ENCODE measurements at places on chromosomes 2 and 18.
A peak's percentile ranks its signal among the peaks of the same experiment; 100 is the strongest.

DNA sequence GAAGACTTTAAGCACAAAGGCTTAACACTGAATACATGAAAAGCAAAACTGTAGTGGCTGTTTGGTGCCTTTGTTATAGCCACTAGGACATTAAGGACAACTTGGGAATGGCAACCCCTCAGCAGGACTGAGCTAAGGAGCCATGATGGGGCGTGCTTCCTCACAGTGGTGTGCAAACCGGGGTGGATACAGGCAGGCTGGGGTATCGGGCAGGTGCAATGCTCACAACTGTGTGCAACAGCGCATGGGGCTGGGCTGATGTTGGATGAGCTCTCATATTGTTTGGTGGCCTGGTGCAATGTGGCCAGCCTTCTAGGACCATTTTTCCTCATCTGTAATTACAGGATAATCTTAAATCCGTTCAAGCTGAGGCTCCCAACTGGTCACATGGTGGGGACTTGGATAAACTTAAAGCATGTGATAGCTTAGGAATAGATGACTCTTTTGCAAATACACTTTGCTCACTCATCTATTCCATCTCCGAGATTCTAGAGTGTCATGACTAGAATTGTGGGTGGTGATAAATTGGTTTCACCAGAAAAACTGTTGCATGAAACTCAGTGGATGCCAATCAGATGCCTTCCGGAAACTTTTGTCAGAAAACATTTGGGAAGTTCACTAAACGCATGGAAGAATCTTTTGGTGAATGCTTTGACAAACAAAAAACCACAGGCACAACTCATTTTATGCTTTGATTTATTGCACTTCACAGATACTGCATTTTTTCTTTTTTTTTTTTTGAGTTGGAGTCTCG lies 116.5 kb downstream of the PXDN start:
- DNase-seq, result no peak

GRCh38 chr2:131658769-131659131 lies 131.1 kb downstream of the CCDC74A start:
- no peak for DNase-seq

DNA sequence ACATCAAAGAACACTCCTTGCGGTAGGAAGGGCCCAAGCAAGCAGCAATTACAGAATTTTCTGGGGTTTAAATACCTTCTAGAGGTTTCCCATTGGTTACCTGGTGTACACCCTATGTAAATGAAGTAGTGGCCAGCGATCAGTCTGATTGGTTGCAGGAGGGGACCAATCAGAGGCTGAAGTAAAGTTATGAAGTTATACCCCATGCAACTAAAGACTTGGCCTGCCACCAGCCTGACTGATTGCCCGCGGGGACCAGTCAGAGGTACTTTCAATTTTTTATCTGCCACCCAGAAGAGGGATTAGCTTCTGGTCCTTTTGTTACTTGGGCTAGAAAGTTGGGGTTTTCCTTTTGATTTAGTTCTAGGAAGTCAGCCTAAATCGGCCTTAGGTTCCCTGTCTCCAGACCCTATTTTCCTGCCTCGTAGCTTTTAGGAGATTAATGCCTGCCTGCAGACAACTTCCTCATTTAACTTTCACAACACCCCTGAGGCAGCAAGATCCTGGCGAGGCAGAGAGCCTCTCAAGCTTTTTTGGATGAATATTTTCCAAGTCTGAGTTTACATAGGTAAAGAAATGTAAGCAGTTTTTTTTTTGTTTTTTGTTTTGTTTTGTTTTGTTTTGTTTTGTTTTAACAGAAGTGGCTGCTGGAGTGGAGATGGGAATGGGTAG lies 1.5 kb upstream of the DGUOK start:
- DNase-seq, result no peak

- DNase-seq, result no peak
Measured at GRCh38 chr2:218128781-218129457, 3.1 kb downstream of the CXCR2 start.

GRCh38 chr2:205115511-205115910 lies 566.8 kb upstream of the NRP2 start:
- no peak for DNase-seq

DNA sequence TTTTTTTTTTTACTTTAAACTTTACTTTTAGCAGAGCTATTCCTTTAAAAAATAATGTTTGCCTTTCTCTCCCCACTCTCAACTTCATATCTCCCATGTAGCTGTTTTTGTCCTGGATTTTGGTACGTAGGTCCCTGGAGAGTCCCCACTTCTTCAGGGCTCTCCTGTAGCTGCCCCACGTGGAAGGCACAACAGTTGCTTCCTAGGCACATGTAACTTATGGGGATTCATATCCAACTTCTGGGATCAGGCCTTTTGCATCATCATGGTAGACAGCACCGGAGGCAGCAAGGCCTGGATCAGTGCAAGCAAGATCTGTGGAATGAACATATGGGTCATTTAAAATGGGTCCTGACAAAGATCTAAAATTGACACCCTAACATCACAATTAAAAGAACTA lies 95.7 kb downstream of the ACAA2 start:
- DNase-seq, result no peak

GRCh38 chr2:25286025-25286400 lies 55.7 kb downstream of the DNMT3A start:
- DNase-seq, result peak; percentile 83

DNA sequence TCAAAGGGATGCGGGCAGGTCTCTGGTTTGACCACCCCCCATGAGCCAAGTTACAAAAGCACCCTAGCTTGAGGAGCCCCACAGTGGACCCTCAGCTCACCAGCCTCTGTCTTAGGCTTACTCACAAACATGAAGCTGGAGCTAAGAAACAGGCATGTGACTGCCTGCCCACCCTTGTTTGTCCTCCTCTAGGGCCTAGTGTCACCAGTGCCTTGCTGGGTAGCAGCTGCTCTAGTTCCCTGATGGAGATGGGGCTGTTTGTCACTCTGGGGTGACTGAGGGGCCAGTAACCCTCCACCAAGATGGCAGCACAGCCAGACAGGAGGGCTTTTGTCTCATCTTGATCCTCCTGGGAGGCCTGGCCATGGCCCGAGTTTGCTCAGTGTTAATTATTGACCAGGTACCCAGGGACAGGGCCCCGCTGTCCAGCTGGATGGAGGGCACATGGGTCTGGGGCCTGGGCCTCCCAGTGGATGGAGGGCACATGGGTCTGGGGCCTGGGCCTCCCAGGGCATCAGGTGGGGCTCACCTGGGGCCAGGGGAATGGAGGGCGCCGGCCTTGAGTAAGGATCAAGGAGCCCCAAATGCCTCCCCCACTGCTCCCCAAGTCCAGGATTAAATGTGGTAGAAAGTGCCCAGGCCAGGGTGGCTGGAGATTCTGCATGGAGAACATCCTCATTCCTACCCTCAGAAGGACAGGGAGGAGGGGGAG lies 185.9 kb upstream of the HAAO start:
- DNase-seq, result no peak

DNA sequence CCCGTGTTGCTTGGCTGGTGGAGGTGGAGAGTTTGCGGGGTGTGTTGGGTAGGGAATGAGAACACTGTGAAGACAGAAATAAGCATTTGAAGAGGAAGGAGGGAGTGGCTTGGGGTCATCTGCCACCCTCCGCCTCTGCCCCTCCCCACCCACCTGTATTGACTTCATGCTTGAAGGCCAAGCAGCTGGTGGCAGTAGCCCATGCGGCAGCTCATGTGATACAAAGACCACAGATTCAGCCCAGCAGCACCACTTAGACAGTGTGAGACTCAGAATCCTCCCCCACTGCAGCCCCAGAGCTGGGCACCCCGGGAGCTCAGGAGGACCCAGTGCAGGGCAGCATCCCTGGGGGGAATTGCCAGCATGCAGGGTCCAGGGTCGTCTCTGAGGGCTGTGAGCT lies 15.4 kb downstream of the NPPC start:
- DNase-seq, result no peak

DNA sequence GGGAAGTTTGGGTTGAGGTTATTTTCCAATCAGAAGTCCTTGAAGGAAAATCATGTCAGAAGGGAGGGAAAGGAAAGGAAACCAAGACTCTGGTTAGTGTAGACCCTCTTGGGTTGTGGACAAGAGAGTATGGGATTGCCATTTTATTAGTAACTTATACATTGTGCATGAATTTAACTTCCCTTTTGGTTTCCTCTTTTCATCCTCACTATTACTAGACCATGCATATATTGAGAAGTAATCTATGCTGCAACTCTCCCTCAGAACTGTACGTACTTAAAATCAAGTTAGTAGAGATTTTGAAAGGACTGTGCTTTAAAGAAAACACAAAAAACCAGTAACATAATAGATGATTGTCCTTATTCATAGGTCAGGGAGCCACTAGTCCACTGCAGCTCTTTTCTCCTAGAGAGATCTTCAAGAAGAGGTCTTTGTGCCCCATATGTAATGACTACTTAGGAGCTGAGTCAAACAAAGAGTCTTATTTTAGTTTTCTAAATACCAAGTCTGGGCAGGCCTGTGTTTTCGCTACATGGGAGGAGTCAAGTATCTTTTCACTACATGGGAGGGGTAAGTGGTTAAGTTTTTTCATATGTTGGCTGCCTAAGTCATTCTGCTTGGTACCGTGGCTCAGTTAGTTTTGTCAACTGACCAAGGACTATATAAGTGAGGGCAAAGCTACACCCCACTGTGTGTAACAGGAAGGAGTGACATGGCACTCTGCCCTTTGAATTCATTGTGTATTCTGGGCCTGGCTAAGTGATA lies 25.2 kb upstream of the FAM117B start:
- no peak for DNase-seq

DNA sequence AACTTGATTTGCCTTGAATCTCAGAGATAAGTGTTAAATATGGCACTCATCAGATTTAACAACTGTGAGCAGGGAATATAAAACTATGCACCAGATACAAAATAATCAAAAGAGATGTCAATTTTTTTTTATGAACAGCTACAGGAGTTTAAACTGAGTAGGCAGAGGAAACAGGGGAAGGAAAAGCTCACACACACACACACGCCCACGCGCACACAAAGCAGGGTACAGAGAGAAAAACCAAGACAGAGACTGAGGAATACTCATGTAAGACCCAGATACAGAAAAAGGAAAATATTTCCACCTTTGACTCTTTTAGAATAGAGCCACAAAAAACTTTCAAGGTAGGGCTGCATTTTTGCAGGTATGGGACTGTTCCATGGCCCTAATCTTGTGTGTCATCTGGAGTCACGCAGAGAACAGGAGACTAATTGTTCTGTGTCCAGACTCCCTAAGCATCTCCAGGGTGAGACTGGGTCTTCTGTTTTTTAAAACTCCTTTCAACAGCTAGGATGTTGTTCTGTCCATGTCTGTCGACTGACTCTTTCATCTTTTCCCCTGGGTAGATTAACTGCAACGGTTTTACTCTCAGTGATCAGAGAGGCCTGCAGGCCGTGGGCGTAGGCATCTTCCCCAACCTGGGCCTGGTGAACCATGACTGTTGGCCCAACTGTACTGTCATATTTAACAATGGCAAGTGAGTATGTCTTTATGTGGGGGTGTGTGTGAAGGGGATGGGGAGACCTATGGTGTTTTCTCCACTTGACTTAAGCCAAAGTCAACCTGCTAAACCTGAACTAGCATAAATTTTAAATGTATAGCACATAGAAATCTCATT lies 23.0 kb downstream of the SMYD1 start:
- peak; percentile 21 for DNase-seq

- no peak for DNase-seq
Measured at GRCh38 chr18:35029770-35030169, 11.4 kb upstream of the MAPRE2 start.

- no peak for DNase-seq
Measured at GRCh38 chr2:85096616-85097015, 36.6 kb upstream of the TCF7L1 start.

DNA sequence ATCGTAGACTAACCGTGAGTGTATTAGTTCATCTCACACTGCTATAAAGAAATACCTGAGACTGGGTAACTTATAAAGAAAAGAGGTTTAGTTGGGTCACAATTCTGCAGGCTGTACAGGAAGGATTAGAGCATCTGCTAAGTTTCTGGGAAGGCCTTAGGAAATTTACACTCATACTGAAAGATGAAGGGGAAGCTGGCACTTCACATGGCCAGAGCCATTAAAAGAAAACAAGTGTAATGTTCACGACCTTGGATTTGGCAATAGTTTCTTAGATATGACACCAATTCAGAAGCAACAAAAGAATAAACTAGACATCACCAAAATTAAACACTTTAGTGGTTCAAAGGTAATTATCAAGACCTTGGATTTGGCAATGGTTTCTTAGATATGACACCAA lies 23.8 kb downstream of the ABCB11 start:
- no peak for DNase-seq

GRCh38 chr2:174076040-174076439 lies 110.9 kb upstream of the SP3 start:
- no peak for DNase-seq

DNA sequence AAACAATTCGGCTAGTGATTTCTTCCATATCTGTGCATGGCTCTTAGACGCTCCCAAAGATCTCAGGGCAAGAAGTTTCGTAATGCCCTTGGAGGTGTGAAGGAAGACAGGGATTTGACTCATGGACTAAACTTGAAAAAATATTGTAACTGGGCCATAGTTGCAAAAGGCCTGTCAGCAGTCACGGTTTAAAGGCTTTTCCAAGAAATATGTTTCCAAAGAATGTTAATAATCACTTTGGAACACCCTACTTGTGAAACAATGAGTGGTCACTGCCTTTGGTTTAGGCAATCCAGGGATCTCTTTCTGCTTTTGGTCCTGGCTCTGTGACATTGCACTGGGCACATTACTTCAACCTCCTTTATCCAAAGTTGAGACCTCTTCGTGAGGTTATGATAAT lies 102.5 kb upstream of the RASGRP3 start:
- DNase-seq, result no peak

DNA sequence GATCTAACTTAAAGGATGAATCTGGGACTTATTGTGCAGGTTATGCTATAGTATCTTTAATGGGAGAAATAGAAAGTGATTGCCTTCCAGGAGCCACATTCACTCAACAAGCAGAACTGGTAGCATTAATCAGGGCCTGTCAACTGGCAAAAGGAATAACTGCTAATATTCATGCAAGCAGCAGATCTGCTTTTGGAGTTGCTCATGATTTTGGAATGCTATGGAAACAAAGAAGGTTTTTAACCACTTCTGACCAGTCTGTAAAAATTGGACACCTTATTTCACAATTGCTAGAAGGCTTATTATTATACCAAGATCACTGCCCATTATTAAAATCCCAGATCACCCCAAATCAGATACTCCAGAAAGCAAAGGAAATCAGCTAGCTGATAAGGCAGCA lies 200.4 kb downstream of the MREG start:
- DNase-seq, result no peak

- no peak for DNase-seq
Measured at GRCh38 chr2:124001696-124002430, 23.2 kb upstream of the CNTNAP5 start.

GRCh38 chr2:204072443-204073324 lies 136.1 kb downstream of the ICOS start:
- DNase-seq, result peak; percentile 22

- DNase-seq, result no peak
Measured at GRCh38 chr2:233410196-233410760, 56.0 kb downstream of the DGKD start.
